ENCODE measurements at places on chromosomes 11 and 22. TPM values are rescaled to one million over a fixed set of nuclear protein-coding genes. Genes with fewer than 3 reads are reported as not detected.

C22orf42 gene
- total RNA-seq, result not detected

NR1H3 gene
- total RNA-seq, result 1.5 TPM

DNA sequence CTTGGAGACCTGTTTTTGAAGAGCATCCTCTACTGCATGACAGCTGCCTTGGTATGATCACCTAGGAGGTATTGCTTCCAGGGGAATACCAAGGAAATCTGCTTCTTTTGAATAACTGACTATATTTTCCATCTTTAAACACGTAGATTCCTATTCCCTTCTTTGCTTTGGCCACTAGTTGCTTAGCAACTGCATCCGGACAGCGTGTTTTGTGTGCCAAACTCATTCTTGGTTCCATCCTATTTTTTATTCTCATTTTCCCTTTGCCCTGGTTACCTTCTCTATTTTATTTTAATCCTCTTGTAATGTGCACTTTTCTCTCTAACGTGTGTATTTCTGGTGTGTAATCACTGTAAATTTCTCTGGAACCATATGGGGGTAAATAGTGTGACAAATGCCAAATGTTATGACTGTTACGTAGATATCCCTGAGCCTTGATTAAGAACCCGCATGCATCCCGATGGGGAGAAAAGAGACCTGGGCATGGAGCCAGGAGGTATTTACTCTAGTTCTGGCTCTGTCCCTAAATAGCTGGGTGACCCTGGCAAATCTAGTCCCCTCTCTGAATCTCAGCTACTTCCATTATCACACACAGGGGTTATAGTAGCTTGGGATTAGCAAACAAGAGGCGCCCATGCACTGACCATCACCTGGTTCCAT is 241.7 kb downstream of the MIAT start:
- DNase-seq, result no peak

DNA sequence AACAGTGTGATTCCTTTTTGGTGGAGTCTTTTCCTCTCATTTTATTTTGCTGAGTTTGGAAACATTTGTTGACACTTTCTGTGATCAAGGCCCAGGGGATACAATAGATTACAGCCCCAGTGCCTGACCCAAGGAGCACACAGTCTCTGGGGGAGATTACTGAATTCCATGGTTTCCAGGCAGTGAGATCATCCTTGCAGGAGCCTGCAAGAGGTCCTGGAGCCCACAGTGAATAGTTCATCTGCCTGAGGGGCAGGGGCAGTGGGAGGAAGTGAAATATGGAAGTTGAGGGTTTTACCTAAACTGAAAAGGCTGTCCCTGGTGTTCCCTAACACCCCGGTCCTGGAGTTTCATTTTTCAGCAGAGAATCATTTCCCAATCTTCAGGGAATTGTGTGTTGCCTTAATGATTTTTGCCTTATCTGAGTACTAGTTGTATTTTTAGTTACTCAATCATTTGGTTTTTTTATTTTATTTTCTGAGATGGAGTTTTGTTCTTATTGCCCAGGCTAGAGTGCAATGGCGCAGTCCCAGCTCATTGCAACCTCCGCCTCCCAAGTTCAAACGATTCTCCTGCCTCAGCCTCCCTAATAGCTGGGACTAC is 7.7 kb downstream of the CCS start:
- DNase-seq, result no peak

GRCh38 chr11:130301002-130301401 is 13.7 kb downstream of the ZBTB44 start:
- DNase-seq, result no peak

DNA sequence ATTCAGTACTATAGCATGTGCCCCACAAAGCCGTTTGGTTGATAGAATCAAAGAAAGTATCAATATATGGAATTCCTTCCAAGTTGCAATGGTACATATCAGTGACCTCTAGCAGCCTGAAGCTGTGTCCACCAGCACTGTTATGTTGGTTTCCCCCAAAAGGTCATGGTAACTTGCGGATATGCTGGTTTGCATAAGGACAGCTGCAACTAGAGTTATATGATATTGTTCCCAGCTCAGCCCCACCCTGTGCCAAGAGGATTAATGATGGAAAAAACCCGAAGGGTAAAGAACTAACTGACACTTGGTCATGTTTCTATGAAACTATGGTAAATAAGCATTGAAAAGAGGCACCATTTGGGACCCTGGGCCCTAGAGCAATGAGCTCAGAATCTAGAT is 93.5 kb downstream of the PDHX start:
- no peak for DNase-seq

GRCh38 chr22:17917490-17917983 is 106.8 kb downstream of the MICAL3 start:
- DNase-seq, result no peak

DNA sequence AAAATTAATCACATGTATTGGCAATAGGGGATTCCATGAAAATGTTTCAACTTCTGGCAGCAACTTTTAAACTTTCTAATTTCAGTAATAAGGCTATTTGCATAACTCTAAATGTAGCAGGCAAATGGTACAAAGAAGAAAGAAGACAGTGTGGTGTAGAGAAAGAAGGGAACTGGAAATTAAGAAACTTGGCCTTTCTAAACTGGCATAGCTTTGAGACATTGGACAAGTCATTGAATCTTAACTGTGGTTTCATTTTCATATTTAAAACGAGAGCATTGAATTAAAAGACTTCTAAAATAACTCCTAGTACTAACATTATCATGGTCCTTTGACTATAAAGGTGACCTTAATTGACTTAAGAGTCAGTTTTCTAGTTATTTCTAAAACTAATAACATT is 125.0 kb downstream of the UVRAG start:
- DNase-seq, result no peak

DNA sequence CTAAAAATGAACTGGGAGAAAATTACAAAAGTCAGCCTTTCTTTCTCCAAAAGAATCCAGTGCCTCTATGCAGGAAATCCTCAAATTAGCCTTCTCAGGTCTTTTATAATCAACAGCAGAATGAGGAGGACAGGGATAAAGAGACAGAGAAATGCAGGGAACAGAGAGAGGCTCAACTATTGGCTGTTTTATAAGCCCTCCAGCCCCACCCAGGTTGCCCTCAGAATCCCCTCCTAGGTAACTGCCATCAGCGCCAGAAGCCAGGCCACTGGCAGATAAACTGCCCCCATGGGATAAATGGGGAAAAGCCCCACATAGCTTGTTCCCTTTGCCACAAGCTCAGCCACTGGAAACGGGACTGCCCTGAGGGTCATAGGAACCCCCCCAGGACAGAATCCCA is 10.9 kb upstream of the HMOX1 start:
- no peak for DNase-seq

GRCh38 chr11:65781152-65781961 is 581 bp upstream of the AP5B1 start:
- no peak for DNase-seq

- DNase-seq, result no peak
These were observed 44.1 kb downstream of the FANCF start for GRCh38 chr11:22581354-22582150.

Measured in CD8-positive, alpha-beta T cell (primary cell).